ENCODE measurements at places on chromosomes 7 and 10.

GRCh38 chr10:133357285-133358161 is at the start of gene FUOM:
Gene FUOM (minus strand): TSS chr10:133358019. CDS start chr10:133358007, 12 bp downstream.
- DNase-seq, result no peak

- DNase-seq, result no peak
Measured at GRCh38 chr10:80333983-80334382, 22.6 kb downstream of the DYDC1 start.

- DNase-seq, result no peak
Measured at GRCh38 chr10:78523453-78523852, 489.8 kb downstream of the RPS24 start.

GRCh38 chr7:129089521-129090212 is 34.8 kb upstream of the TNPO3 start:
- DNase-seq, result no peak

GRCh38 chr7:6130007-6130587 is 98.9 kb downstream of the ANKRD61 start:
- no peak for DNase-seq

DNA sequence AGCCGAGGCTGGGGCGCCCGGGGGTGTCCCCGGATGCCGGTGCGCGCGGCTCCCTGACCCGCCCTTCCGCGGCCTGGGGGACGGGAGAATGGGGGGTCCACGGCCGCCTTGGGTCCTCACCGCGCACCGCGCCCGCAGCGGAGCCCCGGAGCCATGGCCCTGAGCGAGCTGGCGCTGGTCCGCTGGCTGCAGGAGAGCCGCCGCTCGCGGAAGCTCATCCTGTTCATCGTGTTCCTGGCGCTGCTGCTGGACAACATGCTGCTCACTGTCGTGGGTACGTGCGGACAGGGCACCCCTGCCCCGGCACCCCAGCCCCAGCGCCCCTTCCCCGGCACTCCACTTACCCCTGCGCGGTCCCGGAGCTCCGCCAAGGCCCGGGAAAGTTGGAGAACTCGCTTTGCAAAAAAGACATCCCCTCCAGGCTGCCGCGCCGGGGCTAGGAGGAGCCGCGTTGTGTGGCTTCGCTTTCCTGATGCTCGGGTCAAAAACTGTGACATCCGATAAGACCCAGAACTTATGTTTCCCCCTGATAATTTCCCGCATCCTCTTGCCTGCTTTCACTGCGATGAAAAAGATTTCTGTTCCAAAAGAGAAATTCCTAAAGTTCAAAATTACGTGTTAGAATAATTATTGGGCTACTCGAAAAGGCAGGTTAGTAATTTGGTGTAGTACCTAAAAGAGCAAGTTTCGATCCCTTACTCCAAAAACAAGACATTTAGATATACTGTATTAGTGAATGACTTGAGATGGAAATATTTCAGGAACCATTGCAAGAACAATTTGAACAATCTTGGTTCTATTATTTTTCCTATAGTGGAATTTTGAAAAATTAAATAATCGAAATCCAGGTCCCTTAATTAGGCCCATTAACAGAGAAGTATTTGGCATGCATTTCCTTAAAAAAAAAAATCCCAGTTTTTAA is 888 bp downstream of the SLC18A2 start:
- DNase-seq, result no peak

- DNase-seq, result no peak
Measured at GRCh38 chr10:124632064-124632531, 112.1 kb downstream of the FAM53B start.

GRCh38 chr7:106358103-106358663 is 73.4 kb upstream of the NAMPT start:
- DNase-seq, result no peak

DNA sequence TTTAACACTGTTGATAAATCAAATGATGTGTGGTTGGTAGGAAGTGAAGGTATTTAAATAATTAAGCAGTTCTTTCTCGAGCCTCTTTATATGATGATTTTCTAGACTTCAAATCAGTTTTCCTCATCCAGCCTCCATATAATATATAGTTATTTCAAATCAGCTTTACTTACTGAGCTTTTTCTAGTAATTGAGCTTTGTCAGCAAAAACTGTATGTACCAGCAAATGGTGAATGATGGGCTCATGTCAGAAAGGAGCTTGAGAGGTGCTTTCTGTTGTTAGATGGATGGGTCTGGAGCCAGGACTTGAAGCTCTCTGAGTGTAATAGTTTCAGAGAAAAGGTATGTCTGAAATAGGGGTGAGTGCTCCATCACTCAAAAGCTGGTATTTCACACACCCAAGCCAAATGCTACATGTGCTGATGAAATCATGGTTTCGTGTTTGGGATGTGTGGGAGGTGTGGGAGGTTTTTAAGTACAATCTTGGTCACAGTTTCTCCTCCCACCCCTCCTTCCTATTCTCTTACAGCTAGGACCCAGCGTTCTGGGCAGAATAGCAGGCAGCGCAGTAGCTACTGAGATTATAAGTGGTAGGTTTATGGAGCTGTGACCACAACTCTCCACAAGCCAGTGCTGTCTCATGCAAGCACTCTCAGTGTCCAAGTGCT is 55.8 kb downstream of the LRMDA start:
- DNase-seq, result no peak

DNA sequence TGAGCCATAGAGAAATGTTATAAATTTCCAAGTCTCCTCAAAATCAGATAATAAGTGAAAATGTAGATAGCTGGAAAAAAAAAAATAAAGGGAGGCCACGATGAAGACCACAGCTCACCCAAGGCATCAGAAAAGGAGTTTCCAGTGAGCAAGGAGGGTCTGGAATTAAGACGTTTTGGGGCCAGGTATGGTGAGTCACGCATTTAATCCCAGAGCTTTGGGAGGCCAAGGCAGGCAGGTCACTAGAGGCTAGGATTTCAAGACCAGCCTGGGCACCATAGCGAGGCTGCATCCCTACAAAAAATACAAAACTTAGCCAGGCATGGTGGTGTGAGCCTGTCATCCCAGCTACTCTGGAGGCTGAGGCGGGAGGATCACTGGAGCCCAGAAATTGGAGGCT is 65.5 kb downstream of the ASB13 start:
- no peak for DNase-seq

GRCh38 chr10:114821915-114822443 is 399 bp downstream of the FHIP2A start:
- DNase-seq, result no peak

DNA sequence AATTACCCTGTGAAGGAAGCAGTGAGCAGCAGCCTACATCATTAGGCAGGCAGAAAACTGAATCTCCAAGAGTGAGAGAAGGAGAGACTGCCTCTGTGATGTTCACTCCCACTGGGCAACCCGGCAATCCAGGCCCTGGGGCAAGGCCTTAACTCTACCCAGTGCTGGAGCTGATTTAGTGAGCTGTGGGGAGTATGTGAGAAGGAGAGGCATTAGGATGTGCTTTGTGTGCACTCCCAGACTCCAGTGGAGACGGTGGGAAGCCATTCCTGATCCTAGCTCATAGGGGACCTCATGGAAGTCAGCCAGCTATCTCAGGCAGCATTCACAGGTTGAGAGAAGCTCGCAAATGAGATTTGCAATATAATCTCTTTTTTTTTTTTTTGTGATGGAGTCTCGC is 41.1 kb upstream of the CDK13 start:
- no peak for DNase-seq

DNA sequence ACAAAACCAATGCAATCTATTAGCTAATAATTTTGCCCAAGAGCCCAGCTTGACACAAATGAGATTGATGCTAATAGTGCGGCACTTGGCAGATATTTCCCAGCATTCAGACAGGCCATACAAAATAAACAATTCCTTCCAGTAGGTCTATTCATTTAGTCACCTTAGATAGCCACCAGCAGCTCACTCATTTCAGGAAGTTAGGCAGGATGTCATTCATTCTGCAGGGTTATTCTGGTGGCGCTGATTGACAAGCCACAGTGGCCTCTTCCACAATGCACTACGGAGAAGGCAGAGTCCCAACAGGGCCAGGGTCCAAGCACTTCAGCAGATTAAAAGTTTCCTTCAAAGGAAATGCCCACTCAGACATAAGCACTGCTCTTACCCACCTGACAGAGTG is 55.8 kb downstream of the PIK3AP1 start:
- no peak for DNase-seq

DNA sequence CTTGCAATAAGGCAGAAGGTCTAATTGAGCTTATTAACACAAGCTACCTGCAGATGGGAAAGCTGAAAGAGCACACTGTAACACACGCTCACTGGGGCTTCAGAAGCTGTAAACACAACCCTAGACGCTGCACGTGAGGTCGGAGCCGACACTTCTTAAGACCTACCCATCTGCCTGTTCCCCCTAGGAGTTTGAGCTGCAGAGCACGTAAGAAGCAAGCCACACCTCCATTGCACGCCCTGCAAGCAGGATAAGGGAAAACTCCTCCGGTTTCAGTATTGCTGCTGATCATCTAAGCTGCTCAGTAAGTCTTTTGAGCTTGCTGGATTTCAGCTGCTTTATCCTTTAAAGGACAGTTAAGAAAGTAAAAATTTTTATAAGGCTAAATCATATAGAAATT is 244.0 kb upstream of the ZWINT start:
- DNase-seq, result no peak

DNA sequence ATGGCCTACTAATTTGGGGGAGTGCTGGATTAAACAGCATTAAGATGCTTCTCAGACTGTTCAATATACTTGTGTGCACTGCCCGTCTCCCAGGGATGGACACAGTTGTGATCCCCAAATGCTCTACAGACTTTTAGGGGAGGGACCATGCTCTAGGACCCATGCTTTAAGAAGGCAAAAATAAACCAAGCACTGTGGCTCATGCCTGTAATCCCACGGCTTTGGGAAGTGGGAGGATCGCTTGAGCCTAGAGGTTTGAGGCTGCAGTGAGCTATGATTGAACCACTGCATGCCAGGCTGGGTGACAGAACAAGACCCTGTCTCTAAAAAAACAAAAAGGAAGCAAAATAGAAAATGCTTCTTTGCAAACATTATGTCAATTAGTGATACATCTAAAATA is 102.6 kb downstream of the VOPP1 start:
- no peak for DNase-seq

GRCh38 chr7:1608318-1608717 is 38.5 kb upstream of the PSMG3 start:
- DNase-seq, result no peak

- DNase-seq, result no peak
Measured at GRCh38 chr10:7855205-7855604, 36.9 kb downstream of the TAF3 start.

DNA sequence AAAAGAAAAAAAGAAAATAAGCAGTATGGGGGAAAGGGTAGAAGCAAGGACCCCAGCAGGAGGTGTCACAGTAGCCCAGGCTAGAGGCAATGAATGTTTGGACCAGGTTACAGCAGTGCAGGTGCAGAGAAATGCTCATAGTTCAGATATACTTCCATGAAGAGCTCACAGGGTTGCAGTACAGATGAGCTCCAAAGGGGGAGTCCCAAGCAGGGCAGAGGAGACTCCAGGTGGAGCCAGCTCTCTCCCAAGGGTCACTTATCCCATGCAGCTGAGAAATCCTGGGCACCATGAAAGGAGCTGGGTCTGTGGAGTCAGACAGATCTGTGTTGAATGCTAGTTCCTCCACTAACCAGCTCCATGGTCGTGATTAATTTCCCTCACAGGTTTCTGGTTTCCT is 174.9 kb downstream of the C7orf25 start:
- DNase-seq, result no peak

GRCh38 chr7:127158659-127159058 is 94.1 kb downstream of the GRM8 start:
- DNase-seq, result no peak

DNA sequence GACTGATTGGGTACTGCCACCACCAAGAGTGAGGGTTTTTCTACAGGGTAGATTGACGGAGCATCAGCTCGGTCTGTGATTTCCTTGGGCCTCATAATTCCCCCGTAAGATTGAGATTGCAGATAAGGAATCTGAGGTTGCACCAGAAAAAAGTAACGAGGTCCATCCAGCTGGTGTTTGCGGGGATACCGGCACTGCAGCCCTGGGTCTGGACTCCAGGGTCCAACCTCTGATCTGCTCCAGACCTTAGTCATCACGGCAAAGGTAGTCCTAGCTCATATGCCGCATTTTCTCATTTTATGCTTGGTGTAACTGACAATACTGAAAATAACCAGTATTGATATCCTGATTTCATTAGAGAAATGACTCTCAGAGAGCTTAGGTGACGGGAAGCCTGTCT is 3.9 kb downstream of the CARD11 start:
- DNase-seq, result no peak

DNA sequence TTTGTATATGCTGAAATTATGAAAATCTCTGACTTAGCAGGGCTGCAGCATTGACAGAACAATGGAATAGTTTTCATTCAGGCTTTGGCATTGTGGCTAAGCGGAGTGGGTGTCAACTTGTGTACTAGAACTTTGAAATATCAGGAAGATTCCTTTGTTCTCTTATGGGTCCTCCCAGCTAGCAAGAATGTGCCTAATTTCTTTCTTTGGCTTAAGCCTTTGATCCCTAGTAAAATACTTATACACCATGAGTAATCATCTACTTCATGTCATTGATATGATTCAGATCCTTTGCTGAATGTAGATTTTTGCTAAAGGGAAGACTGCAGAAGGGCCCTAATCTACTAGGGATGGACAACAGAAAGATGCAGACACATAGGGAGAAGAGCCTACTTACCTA is 6.2 kb downstream of the AVL9 start:
- DNase-seq, result no peak

DNA sequence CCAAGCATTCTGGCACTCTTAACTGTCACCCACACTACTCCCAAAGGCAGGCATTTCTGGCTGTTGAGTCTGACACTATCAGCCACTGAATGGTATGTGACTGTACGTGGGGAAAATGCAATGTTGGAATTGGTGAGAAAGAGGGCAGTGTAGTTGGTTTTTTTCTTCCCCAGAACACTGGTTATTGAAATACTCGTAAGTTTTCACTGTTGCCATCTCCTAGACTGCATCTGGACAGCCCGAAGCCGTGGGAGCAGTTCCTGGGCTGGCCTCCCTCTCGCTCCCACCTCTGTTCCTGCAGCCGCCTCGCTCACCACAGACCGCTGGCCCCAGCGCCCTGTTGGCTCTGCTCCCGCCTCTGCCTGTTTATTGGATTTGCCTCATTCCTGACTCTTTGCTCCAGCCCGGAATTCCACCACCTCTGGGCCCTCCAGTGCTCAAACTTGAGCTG is 5.7 kb downstream of the PLCE1 start:
- DNase-seq, result no peak

DNA sequence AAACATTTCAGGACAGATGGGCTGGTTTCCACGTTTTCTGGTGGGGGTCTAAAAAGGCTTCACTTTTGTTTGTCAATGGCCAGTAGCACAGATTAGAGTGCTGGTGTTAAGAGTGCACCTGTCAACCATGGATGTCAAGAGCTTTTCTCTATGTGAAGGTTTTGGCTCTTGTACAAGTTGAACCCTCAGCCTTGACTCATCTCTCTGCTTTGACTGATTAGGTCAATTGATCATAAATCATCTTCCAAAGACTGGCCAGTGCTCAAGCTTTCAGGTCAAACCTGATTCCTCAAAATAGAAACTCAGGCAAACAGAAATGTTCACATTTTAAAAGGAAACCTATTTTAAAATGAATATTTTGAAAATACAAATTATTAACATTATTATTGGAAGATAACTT is 59.6 kb upstream of the SP4 start:
- no peak for DNase-seq

GRCh38 chr7:143413123-143413522 is 4.5 kb upstream of the EPHA1 start:
- DNase-seq, result no peak

All from NCI-H187 (cell line).